Stimulated activated CD4-positive, alpha-beta T cell treated with anti-CD3 and anti-CD28 coated beads, TNF-alpha, amount 100 ng/mL, for 48 hours (primary cell): ENCODE measurements at places on chromosomes 7 and 10.

GRCh38 chr7:69714886-69715576 is 116.8 kb downstream of the AUTS2 start:
- no peak for DNase-seq

DNA sequence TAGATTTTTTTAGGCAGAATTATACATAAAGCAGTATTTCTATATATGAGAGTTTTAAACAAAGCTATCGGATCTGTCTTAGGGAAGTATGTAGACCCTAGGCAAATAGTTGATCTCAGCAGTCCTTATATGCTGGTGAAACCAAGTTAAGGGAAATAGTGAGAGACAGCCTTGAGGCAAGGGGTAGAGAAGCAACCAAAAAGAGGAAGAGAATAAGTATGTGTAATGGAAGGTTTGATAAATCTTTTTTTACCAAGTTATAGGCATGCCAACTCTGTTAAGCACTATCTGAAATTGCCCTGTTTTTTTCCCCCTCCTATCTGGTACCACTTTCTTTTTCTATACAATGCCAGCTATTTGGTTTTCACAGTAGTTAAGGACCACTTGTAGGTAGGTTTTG is 19.9 kb downstream of the SPAG6 start:
- DNase-seq = no peak

DNA sequence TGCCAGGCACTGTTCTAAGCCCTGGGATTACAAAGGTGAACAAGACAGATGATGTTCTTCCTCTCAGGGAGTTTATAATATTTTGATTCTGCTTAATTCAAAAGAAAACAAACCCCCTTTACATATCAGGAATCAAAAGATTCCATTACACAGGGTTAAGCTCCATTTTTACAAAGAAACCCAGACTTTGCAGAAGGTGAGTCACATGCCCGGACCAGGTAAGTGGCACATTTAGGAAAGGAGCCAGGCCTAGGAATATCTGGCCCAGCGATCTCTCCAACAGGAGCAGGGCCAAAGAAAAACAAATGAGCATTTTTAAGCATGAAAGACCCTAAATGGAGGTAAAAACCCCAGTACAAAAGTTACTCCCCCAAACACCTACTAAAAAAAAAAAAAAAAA is 1.1 kb downstream of the STN1 start:
- DNase-seq = no peak

DNA sequence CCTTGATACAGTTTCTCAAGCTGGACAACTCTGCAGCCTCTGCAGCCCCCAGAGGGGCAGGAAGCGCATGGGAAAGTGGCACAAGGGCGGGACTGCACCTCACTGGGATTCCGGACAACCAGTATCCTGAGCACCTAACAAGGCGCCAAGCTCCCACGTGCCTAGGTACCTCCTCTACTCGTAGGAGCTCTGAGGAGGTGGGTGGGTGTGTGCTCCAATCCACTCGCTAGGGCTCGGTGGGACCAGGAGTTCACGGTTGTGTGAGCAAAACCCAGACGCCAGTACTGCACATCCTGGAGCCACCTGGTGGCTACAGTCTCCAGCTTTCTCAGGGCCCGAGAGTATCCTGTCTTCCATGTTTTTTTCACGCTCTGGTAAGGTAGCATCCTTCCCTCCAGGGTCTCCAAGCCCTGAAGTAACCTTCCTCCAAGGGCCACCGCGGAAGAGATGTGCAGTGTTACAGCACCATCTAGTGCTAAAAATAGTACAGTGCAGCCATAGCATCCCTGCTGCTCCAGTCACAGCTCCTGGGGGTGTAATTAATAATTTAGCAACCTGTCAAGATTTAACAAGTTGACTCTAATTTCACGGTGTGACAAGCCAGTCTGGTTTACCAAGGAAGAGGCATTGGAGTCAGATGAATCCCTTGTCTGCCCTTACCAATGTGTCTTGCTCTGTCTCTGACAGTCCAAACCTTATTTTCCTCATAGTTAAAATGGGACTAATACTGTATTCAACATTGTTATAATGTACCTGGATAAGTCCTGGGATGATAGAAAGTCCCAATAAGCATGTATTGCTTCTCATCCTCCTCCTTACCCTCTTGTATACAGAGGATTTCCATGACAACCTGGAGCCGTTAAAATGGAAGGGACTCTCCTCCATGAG is 70.4 kb downstream of the HERPUD2 start:
- no peak for DNase-seq

- no peak for DNase-seq
These were observed 18.1 kb upstream of the KNDC1 start for GRCh38 chr10:133141958-133142340.

- DNase-seq = no peak
These were observed 56.3 kb downstream of the SFMBT2 start for GRCh38 chr10:7354330-7355047.

DNA sequence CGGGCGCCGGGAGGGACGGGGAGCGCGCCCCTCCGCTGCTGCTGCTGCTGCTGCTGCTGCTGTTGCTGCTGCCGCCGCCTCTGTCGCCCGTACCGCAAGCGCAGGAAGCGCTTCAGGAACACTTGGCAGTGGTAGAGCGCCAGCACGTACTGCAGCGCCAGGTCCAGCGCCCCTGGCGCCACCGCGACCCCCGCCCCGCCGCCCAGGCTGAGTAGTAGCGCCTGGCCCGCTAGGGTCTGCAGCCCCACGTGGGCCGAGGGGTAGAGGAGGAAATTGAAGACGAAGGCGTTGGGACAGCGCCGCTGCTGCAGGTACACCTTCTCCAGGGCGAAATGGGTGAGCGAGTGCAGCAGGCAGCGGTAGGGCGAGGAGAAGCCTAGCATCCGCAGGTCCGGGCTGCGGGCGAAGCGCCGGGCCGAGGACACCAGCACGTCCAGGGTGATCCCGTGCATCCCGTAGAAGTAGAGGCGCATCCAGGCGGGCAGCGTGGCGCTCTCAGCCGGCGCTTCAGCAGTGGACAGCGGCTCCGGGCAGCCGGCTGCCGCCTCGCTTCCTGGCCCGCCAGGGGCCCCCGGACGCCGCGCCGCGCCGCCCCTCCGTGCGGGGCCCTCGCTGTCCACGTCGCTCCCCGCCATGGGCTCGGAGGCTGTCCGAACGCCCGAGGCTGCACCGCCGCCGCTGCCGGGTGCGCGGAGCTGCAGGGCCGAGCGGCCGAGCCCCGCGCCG is at the start of gene TMEM229A:
Gene TMEM229A (minus strand): TSS at position 699 of the 726 bp plus-strand sequence. CDS start 64 bp downstream, at position 635.
- no peak for DNase-seq

DNA sequence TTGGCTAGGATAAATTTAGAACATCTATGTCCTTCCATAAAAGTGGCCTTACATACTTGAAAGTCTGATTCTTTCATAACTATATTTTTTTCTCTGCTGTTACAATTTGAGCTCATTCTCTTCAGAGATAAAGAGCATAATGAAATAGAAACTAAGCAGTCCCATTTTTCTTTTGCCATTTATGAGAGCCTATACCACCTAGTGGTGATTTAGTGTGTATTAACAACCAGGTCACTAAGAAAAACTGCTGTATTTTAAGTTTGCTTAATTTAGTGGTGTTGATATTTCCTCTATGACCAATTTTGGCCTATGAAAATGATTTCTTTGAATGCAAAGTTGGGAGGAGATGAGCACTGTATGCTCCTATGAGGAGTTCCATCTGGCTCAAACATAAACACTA is 88.7 kb upstream of the ZWINT start:
- no peak for DNase-seq

DNA sequence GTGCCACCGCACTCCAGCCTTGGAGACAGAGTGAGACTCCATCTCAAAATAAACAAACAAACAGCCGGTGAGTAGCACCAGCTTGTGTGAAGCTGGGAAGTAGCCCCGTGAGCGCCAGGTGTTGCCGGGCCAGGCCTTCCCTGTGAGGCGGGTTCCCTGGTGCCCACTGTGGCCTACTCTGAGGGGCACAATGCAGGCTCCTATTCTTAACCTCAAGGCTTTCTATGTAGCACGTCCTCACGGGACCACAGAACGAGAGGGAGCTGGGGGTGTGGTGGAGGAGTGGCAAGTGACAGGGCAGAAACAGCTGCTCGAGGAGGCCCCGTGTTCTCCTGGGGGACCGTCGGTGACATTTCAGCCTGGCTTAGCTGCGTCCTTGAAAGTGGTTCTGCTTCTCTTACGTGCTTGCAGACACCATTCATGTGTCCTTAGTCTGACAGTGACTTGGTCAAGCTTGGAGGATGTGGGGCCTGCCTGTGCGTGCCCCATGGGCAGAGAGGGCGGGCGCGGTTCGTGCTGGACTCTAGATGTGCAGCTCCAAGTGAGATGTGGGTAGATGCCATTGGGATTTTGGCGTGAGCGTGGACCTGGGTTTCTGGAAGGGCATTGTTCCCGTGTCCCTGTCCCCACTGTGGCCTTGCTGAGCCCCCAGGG is 116.6 kb downstream of the NKX6-2 start:
- no peak for DNase-seq

GRCh38 chr7:130947792-130948580 is 214.0 kb upstream of the KLF14 start:
- no peak for DNase-seq
